ENCODE measurements at places on chromosomes 5 and 9.

- no peak for DNase-seq
These were observed 662.5 kb downstream of the IRX1 start for GRCh38 chr5:4258170-4258569.

DNA sequence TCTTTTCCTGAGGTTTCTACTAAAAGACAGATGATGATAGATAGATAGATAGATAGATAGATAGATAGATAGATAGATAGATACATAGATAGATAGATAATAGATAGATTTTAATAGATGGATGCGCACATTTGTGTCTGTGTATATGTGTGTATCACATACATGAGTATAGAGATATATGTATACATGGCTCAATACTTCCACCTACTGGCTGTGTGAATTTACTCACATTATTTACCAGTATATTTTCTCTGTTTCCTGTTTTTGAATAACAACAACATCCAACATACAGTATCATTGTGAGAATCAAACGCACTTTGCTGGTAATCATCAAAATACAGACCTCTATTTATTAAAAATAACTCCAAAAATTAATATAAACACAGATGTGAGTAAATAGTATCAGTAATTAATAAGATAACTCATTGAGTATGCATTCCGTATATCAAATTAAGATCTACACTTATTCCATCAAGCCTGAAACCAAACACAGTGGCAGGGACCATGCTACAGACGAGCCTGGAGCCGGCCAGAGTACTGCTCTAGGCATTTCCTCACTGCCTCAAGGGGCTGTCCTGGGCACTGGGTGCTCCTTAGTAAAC, 338.0 kb downstream of the SEMA5A start:
- peak; percentile 37 for DNase-seq

DNA sequence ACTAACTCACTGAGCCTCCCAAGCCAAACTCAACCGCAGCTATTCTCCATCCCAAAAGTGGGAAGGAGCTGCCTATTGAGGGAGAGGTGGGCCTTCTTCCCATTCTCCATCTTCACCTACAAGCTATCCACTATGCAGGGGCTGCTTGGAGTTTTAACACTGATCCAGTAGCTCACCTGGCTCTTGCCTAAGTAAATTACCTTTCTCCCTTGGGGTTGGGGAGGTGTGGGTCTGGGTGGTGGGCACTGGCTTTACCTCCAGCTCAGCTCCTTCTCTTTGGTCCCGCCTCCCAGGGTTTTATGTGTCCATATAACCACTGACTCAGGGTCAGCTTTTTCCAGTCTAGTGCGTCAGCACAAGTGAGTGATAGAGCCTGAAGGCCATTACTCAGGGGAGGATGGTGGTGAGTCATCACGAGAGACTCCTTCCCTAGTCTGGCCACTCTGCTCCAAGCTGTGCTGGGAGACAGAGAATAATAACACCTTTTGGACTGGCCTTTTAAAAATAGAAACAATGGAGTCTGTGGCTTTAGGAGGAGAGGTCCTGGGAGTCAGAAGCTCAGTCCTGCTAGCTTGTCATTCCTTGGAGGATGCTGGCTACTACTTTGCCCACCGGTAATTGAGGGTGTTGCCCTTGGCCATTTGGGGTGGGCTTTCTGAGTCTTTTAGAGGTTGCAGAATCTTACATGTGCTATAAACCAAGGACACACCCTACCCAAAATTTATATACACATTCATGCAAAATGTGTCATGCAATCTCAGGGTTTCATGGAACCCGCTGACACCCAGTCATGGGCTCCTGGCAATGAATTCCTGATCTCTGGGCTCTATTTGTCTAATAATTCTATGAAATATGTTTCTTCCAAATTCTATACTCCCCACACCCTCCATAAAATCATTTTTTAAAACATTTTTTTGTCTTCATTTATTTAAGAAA, 35.6 kb upstream of the ATP6V1G1 start:
- DNase-seq: no peak

GRCh38 chr5:57041570-57041969, 89.6 kb upstream of the MIER3 start:
- DNase-seq: no peak

DNA sequence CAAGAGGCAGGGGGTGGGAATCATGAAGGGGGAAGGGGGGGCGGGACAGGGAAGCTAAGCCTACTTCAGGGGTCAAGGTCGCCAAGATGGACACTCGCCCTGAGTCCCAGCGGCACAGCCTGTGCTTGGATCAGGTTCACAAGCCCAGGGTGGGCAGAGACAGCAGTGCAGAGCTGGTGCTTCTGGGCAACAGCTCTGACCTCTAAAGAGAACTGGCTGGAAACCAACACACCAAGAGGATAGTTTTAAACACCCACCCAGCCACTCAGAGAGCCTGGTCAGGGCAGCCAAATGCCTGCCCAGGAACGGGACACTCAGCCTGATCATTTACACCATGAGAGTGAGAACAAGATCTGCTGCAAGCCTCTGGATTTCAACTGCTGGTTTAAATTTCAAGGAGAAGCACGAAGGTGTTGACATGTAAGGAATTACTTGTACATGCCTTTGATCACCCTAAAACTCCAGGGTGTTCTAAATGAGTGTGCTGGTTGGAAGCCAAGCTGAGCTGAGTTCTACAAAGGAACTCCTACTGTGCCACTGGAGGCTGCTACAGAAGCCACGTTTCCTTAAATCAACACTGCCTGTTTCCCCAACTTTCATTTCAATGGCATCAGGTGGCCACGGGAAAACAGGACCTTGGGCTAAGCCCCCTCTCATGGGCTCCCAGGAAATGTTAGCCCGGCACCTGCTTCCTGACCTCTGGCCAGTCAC, 91.5 kb downstream of the TTLL11 start:
- no peak for DNase-seq

- DNase-seq: no peak
These were observed 9.1 kb downstream of the ZDHHC12 start for GRCh38 chr9:128714586-128715435.

DNA sequence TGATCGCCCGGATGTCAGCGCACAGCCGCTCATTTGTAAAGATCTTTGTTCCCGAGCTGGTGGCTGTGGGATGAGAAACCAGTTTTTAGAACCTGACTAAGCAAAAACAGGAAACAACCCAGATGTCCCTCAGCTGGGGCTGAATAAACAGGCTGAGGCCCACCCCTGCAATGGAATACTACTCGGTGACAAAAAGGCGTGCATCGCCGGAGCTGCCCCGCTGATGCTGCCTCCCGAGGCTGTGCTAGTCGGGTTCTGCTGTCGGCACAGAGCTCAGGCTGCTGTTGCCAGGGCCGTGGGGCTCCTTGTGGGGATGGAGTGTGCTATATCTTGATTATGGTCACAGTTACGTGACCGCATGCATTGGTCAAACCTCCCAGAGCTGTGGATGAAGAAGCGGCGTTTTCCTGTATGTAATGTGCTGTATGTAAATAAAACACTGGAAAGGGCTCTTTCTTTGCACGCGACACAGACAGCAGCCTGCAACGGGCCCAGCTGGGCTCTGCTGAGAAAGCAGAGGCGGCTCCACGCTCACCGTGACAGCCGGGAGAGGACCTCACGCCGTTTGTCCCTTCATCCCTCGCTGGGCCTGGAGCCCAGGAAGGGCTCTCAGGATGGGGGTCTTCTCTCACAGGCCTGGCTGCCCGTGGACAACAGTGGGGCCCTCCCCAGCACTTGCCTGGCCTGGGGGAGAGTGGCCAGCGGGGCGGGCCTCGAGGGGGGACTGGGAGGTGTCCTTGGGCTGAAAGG, 51.5 kb upstream of the RNU6ATAC start:
- no peak for DNase-seq

DNA sequence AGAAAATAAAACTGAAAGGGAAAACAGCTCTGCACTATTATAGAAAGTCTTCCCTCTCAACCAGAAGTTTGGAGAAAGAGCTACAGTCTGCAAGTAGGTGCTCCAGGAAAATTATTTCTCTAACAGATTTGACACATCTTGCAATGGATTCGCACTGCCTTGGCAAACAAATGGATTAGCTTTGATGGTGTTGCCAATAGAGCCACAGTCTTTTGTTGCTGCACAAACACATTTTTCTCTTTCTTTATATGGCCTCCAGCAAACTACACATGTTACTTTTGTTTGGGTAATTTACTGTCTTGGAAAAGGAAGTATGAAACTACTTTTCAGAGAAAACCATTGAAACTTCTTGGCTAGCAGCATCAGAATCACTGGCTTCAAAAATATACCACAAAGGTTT, 523.1 kb downstream of the EFNA5 start:
- DNase-seq: no peak

DNA sequence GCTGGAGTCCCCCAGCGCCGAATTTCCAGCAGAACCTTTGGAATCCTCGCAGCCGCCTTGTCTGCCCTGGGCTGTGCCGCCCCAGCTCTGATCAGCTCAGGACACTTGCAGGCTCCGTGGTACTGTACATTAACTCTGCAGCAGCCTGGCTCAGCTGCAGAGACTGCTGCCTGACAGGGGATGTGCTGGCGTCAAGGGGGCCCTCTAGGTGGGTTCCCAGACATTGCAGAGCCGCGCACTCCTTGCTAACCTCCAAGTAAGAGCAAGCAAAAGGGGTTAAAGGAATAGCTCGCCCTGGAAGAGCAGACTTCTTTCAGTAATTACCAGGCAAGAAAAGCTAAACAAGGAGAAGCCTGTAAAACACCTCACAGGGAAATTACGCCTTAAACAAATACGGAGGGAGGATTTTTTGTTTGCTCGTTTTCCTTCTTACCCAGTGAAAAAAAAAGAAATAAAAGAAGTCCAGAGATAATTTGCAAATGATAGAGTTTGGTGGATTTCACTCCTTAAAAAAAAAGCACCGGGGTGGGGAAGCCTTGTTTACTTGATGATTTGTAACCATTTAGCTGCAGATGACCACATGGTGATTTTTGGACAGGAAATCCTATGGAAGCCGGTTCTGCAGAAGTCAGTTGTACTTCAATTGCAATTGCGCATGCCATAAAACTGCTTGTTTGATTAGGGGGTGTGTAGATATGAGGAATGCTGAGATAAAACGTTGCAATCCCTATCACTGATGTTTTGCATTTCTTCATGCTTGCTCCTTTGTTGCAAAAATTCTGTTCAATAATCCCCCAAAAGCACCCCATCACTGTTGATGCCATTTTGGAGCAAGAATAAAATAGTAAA, 305.8 kb downstream of the PDE4D start:
- no peak for DNase-seq

DNA sequence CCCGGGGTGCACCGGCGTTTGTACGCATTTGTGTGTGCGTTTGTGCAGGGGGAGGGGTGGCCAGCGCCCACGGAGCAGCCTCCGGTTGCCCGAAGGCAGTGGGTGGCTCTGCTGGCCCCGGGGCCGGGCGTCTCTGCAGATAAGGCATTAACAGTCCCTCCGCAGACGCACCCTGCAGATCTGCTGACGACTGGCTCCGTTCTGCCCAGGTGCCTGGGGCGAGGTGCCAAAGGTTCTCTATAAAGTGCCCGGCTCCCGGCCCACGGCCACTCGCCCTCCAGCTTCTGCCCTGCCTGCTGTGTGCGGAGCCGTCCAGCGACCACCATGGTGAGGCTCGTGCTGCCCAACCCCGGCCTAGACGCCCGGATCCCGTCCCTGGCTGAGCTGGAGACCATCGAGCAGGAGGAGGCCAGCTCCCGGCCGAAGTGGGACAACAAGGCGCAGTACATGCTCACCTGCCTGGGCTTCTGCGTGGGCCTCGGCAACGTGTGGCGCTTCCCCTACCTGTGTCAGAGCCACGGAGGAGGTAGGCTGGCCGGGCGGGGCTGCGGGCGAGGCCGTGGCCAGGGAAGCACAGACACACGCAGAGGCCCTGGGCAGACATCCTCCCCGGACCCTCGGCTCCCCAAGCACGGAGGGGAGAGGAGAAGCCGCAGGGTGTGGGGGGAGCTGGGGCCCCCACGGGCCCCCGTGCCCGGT, at the start of gene SLC6A19:
Gene SLC6A19, plus strand, starts transcription at position 269 of the 699 bp plus-strand sequence. Its CDS starts 56 bp downstream, at position 325.
- DNase-seq: no peak

DNA sequence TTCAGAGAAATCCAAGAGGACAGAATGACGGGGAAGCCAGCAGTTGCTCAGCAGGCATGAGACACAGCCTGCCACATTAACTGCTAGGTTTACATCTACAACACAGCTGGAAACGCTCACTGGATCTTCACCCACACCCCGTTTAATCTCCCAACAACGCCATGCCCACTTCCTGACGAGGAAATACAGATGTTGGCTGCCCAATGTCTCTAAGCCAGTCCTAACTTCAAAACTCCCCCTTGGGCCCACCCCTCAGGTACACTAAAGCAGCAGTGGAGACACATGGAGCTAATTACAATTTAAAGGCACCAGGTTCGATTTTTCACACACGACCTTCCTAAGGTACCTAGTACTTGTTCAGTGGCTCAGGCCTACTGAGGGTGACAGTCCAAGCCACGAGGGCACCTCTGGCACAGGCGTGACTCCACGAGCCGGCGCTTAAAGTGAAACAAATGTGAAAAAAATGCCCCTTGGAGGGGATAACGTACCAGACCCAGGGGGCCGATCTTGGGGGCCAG, 904 bp downstream of the RPL12 start:
- DNase-seq: no peak

DNA sequence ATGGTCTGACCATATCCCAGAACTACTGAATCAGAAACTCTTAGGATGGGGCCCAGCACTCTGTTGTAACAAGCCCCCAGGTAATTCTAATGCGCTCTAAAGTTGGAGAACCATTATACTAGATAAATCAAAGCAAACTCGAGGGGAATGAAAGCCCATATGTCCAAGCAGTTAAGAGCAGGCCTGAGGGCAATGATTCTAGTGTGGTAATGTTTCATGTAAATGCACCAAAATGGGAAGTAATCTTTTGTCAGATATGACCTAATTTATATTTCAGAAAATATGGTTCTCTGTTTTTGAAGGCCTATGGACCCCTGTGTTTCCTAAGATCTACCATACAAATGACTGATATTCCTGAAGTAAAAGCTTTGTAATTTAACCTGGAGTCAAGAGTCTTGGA, 108.0 kb upstream of the PTGER4 start:
- DNase-seq: no peak

- DNase-seq: no peak
These were observed 686.5 kb upstream of the DMAC1 start for GRCh38 chr9:8486095-8486494.

DNA sequence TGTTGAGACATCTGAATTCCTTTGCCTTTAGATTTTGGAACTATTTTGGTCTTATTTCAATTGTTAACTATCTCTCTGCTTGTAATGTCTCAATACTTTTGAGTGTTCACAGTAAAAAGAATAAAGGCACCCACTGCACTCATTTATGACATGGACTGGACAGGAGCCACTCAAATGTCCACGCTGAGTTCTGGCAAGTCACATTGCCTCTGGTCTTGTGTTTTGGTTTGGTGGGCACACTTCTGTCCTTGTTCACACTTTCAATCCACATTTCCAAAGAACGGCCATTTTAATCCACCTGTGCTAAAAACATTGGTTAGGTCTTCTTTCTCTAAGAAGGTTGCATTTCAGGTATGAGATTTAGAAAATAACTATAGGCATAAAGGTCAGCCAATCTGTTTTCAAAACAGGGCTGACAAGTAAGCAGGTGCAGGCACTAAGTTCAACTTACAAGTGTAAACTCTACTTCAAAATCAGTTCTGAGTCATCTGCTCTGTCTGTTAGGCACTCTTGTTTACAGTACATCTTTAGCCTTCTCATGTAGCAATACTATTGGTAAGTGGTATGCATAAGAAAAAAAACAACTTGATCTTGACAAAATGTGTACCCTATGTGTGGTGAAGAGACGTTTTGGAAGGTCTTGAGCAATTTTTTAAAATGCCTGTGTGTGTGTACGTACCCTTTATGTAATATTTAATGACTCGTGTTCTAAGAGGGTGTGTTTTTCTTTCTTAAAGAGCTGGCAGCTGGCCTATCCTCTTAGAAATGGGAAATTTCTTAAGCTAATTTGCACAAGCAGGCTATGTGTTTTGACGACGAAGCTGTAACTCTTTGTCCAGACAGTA, 31.5 kb upstream of the ZFAND5 start:
- no peak for DNase-seq

- DNase-seq: no peak
These were observed 130.4 kb upstream of the CDH6 start for GRCh38 chr5:31062902-31063580.

Data from GM12864 (cell line).